NCI-H2081 (cell line): ENCODE measurements at places on chromosomes 5 and 9.
A peak's percentile ranks its signal among the peaks of the same experiment; 100 is the strongest.

DNA sequence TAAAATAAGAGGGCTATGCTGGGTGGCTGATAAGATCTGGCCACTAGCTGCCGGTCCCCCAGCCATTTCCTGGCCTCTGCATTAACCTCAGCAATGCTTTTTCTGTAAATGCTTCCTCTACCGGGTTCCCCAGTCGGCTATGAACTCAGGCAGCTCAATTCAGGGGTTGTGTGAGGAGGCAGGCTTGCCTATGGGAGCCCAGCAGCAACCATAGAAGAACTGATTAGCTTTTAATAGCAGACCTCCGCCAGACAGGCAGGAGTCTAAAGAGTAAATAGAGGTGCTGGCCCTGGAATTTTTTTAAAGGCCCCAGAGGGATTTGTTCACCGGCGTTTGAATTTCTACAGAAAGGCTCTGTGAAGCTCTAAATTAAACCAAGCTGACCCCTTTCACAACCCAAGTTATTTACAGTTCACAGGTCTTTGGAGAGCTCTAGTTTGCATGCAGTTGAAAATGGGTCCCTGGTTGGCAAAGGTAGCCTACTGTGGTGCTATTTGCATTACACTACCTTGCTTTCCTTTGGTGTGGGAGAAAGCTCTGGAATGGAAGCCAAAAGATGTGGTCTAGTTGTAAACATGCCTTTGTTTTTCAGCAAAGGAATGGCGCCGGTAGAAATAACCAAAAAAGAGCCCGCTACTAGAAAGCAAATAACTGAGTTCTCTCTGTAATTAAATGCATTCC lies 289.7 kb upstream of the SEMA6A start:
- no peak for DNase-seq

DNA sequence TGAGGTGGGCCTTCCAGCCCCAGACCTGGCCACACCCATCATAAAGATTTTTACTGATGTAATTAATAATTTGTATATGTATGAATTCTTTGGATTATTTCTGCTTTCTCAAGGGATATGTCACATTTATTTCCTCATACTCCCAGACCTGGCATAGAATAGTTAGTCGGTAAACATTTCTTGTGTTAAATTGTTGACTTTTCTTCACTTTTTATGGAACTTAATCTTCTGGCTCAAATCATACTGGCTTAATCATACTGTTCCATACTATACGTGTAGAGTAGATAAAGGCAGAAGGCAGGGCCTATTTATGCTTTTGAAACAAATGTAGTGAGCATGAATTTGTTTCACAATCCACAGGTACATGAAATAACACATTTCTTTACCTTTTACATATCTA lies 155.8 kb downstream of the DEPDC1B start:
- no peak for DNase-seq

GRCh38 chr9:137705443-137705863 lies 86.6 kb downstream of the EHMT1 start:
- DNase-seq, result no peak

- DNase-seq, result no peak
These were observed 49.4 kb upstream of the DNAH5 start for GRCh38 chr5:13993926-13994325.

DNA sequence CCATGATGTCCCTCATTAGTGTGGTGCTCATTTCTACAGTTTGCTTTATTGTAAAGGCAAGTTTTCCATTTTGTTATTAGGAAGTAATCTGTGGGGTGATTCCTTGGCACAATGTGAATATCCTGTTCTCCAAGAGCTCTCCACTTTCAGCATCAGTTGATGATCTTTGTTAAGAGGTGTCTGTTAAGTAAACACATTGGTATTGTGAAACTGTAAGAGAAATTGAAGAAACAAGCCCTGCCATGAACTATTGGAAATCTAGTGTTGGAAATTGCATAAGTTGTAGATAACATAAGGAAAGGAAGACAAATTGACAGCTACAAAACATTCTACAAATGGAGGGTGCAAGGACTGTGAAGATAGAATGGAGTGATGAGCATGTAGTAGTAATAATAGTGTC lies 17.2 kb downstream of the RNF14 start:
- DNase-seq, result no peak

GRCh38 chr9:26955222-26955903 lies 849 bp upstream of the IFT74 start:
- no peak for DNase-seq

- DNase-seq, result no peak
These were observed 654.0 kb upstream of the ACO1 start for GRCh38 chr9:31730398-31730797.

DNA sequence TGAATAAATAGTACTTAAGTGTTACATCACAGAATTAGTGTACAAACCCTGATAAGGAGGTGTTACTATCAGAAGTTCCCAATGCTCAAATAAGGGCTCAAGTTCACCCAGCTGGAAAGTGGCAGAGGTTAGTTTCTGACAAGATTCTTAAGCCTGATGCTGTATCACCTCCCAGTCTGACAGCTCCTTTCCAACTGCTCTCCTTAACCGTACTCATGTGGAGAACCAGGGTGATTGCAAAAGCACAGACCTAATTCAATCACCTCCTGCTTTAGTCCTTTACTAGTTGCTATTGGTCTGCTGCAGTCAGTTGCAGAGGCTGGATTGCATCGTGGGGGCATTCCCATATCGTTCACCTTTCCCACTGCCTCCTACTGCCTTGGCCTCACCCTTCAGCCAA lies 100.4 kb upstream of the ZNF618 start:
- no peak for DNase-seq

- DNase-seq, result no peak
These were observed 1662.4 kb upstream of the ACO1 start for GRCh38 chr9:30722065-30722464.

GRCh38 chr5:148873690-148874485 lies 47.5 kb downstream of the ADRB2 start:
- DNase-seq, result no peak

GRCh38 chr5:32076699-32077695 lies 97.1 kb downstream of the GOLPH3 start:
- DNase-seq, result peak; percentile 66

DNA sequence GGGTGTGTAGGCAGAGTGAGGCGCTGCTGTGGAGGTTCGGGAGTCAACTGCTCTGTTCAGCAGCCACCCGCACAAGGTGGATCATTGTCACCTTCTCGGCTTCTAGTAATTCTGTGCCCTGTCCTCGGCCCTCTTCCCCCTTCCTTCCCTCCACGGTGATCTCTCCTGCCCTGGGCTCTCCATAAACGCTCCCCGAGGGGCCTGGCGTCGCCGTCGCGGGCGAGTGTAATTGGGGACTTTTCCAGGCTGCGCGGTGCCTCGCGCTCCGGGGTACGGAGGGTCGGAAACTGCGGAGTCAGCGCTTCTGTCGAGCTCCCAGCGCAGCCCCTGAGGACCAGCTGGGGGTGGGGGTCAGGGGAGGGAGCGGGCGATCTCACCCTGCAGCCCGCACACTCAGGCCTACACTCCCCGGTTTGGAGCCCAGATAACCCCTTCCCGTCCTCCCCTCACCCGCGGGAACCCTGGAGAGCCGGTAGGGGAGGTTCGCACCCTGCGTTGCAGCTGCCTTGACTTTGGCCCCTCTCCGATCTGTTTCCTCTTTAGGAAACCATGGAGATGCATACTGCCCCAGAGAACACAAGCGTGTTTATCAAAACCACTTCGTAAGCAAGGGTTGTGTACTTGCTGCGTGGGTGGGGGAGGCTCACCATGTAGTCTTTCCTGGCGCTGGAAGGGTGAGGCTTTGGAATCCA lies 188.3 kb upstream of the ZNF618 start:
- DNase-seq, result no peak

DNA sequence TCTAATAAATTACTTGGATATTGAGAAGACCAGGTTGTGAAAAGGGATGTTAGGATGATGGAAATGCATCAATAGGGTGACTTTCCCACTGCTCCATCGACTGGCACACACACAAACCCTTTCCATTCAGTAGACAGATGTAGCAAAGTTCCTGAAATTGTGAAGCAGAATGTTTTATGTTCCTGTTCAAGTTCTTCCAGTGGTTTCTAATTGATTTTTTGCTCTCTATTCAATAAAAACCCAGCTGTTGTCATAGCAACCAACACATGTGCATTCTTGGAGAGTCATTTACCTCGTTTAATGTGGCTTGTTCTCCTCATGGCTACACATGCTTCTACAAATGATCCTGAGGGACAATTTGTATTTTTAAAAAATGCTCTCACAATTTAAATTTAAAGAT lies 244.6 kb downstream of the RAB3C start:
- no peak for DNase-seq

GRCh38 chr9:131017067-131017466 lies 8.1 kb downstream of the LAMC3 start:
- no peak for DNase-seq

GRCh38 chr5:154394307-154394706 lies 51.5 kb upstream of the SAP30L start:
- DNase-seq, result no peak

DNA sequence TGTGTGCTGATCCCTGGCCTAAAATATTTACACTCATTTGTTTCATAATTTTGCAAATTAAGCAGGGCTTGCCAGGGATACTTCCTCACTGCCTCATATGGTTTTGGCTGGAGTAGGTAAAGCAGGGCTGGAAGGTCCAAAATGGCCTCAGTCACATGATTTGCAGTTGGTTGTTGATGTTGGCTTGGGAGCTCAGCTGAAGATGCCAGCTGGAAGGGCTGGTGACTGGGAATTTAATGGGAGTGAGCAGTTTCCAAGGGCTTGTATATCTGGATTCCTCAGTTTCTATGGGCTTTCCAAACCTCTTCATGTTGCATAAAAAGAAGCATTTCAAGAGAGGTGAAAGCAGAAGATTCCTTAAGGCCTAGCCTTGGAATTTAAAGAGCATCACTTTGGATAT lies 729.3 kb downstream of the CDH18 start:
- DNase-seq, result no peak

- no peak for DNase-seq
These were observed 1682.4 kb downstream of the MAT2B start for GRCh38 chr5:165187815-165188214.

- DNase-seq, result no peak
These were observed 286.1 kb downstream of the ANXA1 start for GRCh38 chr9:73437758-73438157.

- DNase-seq, result no peak
These were observed 98.8 kb upstream of the BASP1 start for GRCh38 chr5:17118631-17119030.

GRCh38 chr5:71482132-71482531 lies 26.7 kb downstream of the BDP1 start:
- peak; percentile 54 for DNase-seq

DNA sequence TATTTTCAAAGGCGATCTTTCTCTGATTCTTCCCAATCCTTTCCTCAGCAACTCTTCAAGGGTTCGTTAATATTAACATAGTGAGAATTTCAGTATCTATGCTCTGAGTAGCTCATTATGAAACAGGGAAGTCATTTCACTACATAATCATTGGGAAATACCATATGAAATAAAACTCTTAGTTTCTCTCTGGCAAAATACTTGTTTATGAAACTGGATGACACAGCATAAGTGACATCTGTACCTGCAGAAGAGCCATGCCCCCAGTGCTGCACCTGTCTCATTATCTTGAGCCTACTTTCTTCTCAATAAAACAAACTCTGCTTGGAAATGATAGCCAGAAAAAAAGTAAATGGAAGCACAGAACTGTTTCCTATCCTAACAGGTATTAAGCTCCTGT lies 33.8 kb upstream of the OTULIN start:
- no peak for DNase-seq

DNA sequence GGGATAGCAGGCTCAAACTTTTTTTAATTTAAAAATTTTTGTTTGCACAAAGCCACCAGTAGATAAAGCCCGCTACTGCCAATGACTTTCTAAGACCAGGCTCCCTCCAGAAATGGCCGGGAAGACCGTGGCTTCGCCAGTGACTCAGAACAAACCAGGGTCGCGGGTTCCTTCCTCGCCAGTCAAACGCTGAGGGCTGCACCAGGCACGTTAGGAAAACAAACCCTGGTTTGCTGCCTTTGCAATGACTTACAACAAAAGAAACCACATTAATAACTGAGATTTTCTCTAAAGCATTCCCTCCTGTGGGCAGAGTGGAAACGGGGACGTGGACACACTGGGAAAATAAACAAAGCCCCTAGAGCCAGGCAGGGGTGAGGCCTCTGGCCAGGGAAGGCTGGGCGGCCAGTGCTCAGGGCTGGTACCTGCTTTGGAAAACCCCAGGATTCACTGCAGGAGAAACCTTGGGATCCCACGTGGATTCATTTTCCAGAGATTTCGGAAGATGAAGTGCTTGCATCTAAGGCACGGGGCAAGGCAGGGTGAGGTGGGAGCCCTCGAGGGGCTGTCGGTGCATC lies 3.8 kb downstream of the PRRX2 start:
- no peak for DNase-seq

GRCh38 chr5:67960939-67961338 lies 254.6 kb upstream of the PIK3R1 start:
- DNase-seq, result no peak

DNA sequence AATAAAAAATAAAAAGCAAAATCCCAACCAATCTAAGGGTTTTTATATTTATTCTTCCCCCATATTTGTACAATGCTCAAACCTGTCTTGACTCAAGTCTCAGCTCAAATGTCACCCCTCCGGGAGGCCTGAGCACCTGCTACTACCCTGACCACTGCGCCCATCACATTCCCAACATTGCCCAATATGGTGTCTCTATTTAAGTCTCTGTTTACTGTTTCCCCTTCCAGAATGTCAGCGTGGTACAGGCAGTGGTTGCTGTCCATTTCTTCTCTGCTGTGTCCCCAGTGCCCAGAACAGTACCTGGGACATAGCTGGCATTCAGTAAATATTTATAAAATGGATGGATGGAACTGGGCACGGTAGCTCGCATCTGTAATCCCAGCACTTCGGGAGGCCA lies 47.3 kb upstream of the PRRC2B start:
- DNase-seq, result no peak

DNA sequence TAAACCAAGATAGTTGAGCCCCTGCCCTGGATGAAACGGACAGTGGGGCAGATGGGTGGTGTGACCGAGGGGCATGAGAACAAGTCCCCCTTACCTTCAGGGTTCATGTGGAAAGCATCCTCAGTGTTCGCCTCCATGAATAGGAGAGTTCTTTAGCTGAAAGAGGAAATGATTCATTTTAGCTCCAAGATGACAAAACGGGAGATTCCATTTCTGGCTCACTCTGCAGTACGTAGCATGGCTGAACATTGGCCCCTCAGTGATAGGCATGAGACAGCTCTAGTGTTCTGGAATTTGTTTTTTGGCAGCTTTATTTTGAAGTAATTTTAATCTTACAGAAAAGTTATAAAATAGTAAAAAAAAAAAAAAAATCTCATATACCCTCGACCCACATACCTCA lies 70.2 kb upstream of the AGXT2 start:
- no peak for DNase-seq

DNA sequence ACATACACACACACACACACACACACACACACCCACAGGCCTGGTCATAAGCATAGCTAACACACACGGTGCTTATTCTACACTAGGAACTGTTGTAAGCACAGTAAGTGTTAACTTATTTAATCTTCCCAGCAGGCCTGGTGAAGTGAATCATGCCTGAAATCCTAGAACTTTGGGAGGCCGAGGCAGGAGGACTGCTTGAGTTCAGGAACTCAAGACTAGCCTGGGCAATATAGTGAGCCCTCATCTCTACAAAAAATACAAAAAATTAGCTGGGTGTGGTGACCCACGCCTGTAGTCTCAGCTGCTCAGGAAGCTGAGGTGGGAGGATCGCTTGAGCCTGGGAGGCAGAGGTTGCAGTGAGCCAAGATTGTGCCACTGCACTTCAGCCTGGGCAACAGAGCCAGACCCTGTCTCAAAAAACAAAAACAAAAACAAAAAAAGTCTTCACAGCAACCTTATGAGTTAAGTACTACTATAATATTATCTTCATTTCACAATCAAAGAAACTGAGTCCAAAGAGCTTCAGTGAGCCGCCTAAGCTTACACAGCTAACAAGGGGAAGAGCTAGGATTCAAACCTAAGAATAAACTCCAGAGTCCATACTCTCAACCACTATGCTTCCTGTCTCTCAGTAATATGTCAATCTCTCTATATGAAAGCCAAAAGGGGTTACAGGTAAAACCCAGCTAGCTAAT lies 2.3 kb downstream of the MEGF9 start:
- DNase-seq, result no peak
